ENCODE measurements at places on chromosomes 2 and 18. TPM values are rescaled to one million over a fixed set of nuclear protein-coding genes. Genes with fewer than 3 reads are reported as not detected.

DNA sequence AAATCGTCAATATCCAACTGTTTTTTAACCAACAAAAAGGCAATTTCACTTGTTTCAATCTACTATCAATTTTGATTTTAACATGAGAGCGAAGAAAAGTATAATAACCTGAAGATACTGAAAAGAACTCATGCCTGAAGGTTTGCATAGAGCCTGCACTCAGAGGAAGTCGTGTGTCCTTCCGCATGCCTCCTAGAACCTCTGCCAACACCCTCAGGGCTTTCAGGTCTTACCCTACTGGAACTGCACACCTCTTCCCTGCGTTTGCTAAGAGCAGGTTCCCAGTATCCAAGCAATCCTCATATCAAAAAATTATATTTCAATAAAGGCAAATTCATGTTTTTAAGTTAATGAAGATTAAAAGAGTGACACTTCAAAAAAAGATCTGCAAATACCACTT is 74.7 kb downstream of the PIAS2 start:
- no peak for DNase-seq

- DNase-seq: peak; percentile 24
These were observed 52.2 kb upstream of the CAB39 start for GRCh38 chr2:230660294-230661060.

- no peak for DNase-seq
These were observed 73.3 kb downstream of the TFCP2L1 start for GRCh38 chr2:121211689-121212151.

GRCh38 chr2:57981083-57981768 is 65.4 kb upstream of the VRK2 start:
- no peak for DNase-seq

- DNase-seq: no peak
These were observed 217.7 kb downstream of the SH3RF3 start for GRCh38 chr2:109346601-109347228.

DNA sequence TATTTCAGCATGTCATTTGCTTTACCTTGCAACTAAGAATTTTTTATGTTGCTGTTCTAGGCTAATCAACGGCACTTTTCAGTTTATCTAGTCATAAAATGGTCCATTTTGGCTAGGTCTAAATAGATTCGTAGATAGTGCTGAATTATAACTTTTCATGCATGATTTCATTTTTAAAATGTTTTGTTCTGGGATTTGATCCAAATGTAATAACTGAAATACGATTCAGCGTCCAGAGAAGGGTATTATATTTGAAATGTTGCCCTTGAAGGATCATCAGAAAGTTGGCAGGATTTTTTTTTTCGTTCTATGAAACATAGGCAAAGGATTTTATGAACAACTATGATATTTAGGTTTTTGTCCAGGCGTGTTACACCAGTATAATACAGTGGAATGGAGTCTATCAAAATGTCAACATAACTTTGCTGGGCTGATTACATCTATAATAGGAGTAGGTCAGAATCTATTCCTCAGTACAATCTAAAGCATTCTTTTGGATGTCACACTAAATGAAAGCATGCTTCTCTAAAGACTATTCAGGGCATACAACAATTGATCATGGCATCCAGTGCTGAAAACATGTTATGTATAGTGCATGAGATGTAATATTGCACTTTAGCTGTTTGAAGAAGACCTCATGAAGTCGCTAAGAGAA is 24.8 kb downstream of the TTC27 start:
- no peak for DNase-seq

DNA sequence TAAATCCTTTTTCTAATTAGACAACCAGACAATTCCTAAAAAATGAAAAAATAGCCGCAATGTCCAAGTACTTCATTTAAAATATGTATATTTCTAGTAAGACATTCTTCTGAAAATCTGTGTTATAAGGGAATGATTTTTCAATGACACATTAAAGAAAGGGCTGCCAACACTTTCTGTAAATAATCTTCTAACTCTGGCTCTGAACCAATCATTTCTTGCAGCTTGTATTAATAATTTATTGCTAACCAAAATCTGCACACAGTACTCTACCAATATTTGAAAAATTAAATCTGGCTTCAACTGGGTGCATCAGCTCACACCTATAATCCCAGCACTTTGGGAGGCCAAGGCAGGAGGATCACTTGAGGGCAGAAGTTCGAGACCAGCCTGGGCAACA is 8.3 kb downstream of the NFU1 start:
- DNase-seq: no peak

DNA sequence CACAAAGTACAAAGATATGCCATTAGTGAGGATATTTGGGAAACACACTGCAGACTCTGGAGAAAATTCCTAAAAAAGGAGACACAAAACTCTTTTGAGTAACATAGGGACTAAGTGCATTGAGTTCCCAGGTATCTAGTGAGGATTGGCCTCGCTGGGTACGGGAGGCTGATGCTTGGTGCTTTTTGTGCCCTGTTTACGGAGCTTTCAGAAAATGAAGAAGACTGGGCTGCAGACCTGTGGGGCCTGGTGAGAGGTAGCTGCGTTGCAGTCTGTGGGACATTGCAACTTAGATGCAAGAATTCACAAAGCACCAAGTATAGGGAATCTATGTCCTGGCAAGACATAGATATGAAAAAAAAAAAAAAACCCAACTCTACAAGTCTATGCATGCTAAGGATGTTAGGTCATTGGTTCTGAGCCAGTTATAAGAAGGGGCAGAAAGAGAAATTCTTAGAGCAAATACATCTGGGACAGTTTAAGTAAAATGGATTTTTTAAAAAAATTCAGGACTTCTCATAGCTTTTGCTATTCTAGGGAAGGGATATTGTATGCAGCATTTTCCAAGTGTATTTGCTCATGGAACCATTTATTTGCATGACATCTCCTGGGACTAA is 156.0 kb downstream of the SLC4A3 start:
- DNase-seq: no peak

GRCh38 chr2:71130152-71130904 is at the start of the genes MCEE and MPHOSPH10:
Gene MCEE (minus strand): TSS chr2:71130229. CDS start chr2:71130219, 10 bp downstream.
Gene MPHOSPH10 (plus strand): TSS chr2:71130634. CDS start chr2:71130666, 32 bp downstream.
- DNase-seq: peak; percentile 84

- DNase-seq: no peak
These were observed 310.7 kb downstream of the TNS1 start for GRCh38 chr2:217691920-217692666.

GRCh38 chr18:62372156-62372555 is 47.0 kb downstream of the TNFRSF11A start:
- no peak for DNase-seq

GRCh38 chr2:117717072-117717471 is 97.4 kb upstream of the DDX18 start:
- no peak for DNase-seq

- no peak for DNase-seq
These were observed 67.3 kb downstream of the CTNNA2 start for GRCh38 chr2:79580175-79580574.

GRCh38 chr2:14194233-14194632 is 438.3 kb upstream of the LRATD1 start:
- DNase-seq: no peak

GRCh38 chr18:34261865-34262780 is 37.4 kb upstream of the NOL4 start:
- DNase-seq: no peak

- no peak for DNase-seq
These were observed 103.5 kb downstream of the SPTBN1 start for GRCh38 chr2:54559593-54560145.

GRCh38 chr2:180334514-180334913 is 327.4 kb upstream of the CWC22 start:
- no peak for DNase-seq

- DNase-seq: no peak
These were observed 12.1 kb upstream of the ERCC3 start for GRCh38 chr2:127305990-127306585.

DNA sequence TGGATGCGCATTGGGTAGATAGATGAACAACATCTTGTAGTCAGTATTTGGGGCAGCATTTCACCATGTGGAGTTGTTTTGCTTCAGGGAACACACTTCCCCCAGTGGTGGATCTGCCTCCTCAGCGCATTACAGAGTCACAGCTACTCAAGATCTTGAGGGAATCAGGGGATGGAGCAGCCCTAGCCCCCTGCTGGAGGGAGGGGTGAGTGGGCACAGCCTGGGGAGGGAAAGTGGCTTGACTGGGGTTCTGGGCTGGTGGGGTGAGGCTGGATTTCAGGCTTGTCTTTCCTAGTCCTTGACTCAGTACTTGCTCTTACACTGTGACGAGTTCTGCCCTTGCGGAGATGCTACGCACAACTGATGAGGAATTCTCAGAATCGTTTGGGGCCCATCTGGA is 271.0 kb upstream of the HS6ST1 start:
- DNase-seq: no peak

DNA sequence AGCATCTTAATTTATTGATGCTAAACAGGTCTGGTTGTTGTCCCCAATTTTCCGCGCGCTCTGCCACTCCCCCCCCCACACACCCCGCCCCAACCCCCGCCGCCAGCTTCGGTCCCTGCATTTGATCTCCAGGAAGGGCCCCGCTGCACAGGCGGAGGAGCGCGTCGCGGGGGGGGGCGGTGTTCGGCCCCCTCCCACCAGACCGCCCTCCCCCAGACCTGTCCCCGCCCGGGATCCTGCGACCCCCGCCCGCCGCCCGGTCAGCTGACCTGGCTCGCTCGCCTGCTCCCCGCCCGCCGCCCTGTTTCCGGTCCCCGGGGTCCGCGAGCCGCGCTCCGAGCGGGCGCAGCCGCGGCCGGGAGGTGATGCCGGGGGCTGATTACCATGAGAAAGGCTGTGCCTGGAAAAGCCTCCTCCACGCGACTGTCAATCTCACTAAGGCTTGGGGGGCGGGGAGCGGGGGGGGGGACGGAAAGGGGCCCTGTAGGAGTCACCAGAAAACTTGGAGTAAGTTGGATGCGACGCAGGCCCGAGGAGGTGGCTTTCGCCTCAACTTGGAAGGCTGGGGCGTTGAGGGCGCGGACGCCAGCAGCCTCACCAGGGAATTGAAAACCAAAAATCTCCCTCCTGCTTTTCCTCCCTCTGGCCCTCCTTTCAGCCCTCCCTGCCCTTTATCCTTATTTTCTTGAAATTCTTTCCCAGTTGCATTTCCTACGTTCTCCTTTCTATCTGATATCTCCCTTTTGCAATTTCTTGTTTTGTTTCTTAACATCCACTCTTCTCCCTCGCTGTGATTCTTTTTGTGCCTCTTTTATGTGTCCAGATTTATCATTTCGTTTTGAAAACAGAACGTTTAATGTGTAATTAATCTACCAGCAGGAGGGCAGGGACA is 4.4 kb upstream of the ZEB2 start:
- DNase-seq: no peak

DNA sequence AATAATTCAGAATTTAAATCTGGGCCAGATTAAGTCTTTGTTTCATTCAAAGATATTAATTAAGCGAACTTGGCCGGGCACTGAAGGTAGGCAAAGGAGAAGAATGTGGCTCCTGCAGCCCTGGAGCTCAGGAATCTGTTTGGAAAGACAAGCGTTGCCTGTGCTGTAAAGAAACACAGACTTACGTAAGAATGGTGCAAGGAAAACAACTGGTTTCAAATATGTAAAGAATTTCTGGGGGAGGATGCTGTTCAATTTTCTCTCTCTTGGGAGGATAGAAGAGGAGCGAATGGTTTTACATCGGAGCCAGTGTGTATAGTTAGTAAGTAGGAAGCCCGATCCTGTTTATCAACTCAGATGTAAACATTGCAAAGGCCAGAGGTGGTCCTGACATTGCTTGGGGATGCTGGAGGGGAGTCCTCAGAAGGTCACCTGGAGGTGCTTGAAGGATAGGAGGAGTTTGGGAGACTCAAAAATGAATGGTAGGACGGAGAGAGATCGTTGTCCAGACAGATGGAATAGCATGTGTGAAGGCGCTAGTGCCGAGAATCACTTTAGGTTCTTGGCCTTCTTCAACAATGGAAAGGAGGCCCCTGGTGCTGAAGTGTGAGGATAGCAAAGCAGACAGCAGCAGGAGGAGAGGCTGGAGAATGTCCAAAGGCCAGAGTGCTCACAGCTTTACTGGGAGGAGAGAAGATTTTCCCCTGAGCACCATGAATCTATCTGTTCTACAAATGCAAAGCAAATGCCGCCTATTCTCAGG is 456.1 kb downstream of the LPIN1 start:
- no peak for DNase-seq

Gene VAMP8
- 9.4 TPM for total RNA-seq

Gene FTCDNL1
- 3.9 TPM for total RNA-seq

Gene ST3GAL5
- 37.4 TPM for total RNA-seq

Gene PLGLB1
- not detected for total RNA-seq

Gene ANKRD62
- total RNA-seq: not detected

Gene TMEM37
- 15.3 TPM for total RNA-seq

Gene OSBPL1A
- 90.9 TPM for total RNA-seq

Gene RESP18
- total RNA-seq: not detected

Gene LYG2
- not detected for total RNA-seq

Gene UGT1A1
- not detected for total RNA-seq

Gene SP9
- total RNA-seq: not detected

Gene SLC9A4
- 0.30 TPM for total RNA-seq

Gene DRC1
- 5.7 TPM for total RNA-seq
